Activated CD4-positive, alpha-beta T cell treated with anti-CD3 and anti-CD28 coated beads for 36 hours (primary cell): ENCODE measurements at places on chromosomes 12 and 14. TPM values are rescaled to one million over a fixed set of nuclear protein-coding genes. Genes with fewer than 3 reads are reported as not detected.
A peak's percentile ranks its signal among the peaks of the same experiment; 100 is the strongest.

- H3K36me3 ChIP-seq = peaks cover 35% of the 10 kb centered on the region
- H3K27ac ChIP-seq = peak overlapping the region; percentile 23
- H3K27me3 ChIP-seq = no peaks in the 10 kb centered on the region
- peaks cover 12% of the 10 kb centered on the region for H3K4me1 ChIP-seq
- DNase-seq = peak; percentile 26
These were observed 276.2 kb downstream of the SSPN start for GRCh38 chr12:26471560-26471959.

SLC7A8 gene
- total RNA-seq = 1.6 TPM

GALNT6 gene
- total RNA-seq = 11.7 TPM

DNA sequence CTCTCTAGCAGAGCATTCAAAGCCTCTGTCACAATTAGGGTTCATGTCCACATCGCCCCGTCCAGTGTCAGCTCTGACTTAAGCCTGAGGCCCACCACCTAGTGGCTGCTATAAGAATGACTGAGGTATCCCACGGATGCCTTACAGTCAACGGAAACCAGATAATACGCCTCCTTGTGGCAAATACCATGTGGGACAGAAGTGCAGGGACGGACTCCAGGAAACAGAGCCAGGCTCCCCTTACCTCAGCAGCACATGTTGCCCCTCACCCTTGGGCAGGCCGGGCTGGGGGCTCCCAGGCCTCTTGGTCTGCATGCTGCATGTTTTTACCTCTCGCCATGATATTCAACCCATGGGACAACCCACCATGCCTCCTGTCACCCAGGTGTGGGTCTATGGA is 86.3 kb downstream of the VWF start:
- H3K4me3 ChIP-seq = no peak overlapping the region
- DNase-seq = peak; percentile 69
- peaks cover 2% of the 10 kb centered on the region for H3K4me1 ChIP-seq
- H3K27me3 ChIP-seq = no peaks in the 10 kb centered on the region

DNA sequence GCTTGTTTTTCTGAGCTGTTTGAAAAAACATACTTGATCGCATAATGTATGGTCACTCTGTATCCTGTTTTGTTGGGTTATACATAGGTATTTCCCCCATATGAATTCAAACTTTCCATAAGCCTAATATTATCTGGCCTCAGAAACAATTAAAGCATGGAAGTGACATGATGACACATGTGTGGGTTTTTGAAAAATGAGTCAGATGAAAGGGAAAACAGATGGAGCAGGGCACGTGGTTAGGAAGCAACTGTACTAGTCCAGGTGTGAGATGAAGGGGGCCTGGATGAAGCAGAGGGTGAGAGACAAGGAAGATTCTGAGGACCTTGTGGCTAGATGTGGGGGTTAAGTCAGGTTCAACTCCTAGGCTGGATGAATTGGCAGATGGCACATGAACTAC is 92.7 kb upstream of the DNM1L start:
- H3K4me3 ChIP-seq = no peak overlapping the region
- no peaks in the 10 kb centered on the region for H3K27me3 ChIP-seq
- no peaks in the 10 kb centered on the region for H3K36me3 ChIP-seq
- no peak overlapping the region for H3K27ac ChIP-seq
- H3K4me1 ChIP-seq = peaks cover 47% of the 10 kb centered on the region

TRHDE gene
- total RNA-seq = not detected

KLRC2 gene
- total RNA-seq = not detected

DNA sequence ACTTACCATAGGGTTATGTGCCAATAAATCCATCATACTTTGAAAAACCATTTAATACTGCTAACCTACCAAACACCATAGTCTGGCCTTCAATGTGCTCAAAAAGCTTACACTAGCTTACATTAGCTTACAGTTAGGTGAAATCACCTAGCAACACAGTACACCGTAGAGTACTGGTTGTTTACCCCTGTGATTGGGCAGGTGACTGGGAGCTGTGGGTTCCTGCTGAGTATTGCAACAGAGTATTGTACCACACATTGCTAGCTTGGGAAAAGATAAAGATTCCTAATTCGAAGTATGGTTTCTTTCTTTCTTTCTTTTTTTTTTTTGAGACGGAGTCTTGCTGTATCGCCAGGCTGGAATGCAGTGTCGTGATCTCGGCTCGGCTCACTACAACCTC is 5.6 kb downstream of the ATP5MC2 start:
- DNase-seq = no peak
- no peak overlapping the region for H3K4me3 ChIP-seq
- H3K36me3 ChIP-seq = peaks cover 59% of the 10 kb centered on the region
- H3K4me1 ChIP-seq = peaks cover 32% of the 10 kb centered on the region

- H3K4me1 ChIP-seq = peaks cover 14% of the 10 kb centered on the region
- DNase-seq = no peak
- H3K27ac ChIP-seq = no peak overlapping the region
These were observed 453.7 kb downstream of the VRK1 start for GRCh38 chr14:97250931-97251330.

GRCh38 chr12:67765776-67766766 is 117.5 kb downstream of the DYRK2 start:
- H3K4me3 ChIP-seq = no peak overlapping the region
- DNase-seq = no peak
- H3K27me3 ChIP-seq = no peaks in the 10 kb centered on the region
- H3K27ac ChIP-seq = no peak overlapping the region

GRCh38 chr12:118183155-118183554 is 47.2 kb downstream of the PEBP1 start:
- H3K4me3 ChIP-seq = no peak overlapping the region
- H3K4me1 ChIP-seq = peaks cover 19% of the 10 kb centered on the region
- no peaks in the 10 kb centered on the region for H3K27me3 ChIP-seq
- peaks cover 16% of the 10 kb centered on the region for H3K36me3 ChIP-seq
- no peak for DNase-seq

NUMB gene
- total RNA-seq = 35.7 TPM

P2RX2 gene
- not detected for total RNA-seq

GRCh38 chr14:52951681-52952554 is 1.1 kb upstream of the FERMT2 start:
- peaks cover 45% of the 10 kb centered on the region for H3K27me3 ChIP-seq
- H3K4me3 ChIP-seq = peak overlapping the region; percentile 43
- peak; percentile 12 for DNase-seq
- peaks cover 24% of the 10 kb centered on the region for H3K4me1 ChIP-seq
- H3K27ac ChIP-seq = no peak overlapping the region

DNA sequence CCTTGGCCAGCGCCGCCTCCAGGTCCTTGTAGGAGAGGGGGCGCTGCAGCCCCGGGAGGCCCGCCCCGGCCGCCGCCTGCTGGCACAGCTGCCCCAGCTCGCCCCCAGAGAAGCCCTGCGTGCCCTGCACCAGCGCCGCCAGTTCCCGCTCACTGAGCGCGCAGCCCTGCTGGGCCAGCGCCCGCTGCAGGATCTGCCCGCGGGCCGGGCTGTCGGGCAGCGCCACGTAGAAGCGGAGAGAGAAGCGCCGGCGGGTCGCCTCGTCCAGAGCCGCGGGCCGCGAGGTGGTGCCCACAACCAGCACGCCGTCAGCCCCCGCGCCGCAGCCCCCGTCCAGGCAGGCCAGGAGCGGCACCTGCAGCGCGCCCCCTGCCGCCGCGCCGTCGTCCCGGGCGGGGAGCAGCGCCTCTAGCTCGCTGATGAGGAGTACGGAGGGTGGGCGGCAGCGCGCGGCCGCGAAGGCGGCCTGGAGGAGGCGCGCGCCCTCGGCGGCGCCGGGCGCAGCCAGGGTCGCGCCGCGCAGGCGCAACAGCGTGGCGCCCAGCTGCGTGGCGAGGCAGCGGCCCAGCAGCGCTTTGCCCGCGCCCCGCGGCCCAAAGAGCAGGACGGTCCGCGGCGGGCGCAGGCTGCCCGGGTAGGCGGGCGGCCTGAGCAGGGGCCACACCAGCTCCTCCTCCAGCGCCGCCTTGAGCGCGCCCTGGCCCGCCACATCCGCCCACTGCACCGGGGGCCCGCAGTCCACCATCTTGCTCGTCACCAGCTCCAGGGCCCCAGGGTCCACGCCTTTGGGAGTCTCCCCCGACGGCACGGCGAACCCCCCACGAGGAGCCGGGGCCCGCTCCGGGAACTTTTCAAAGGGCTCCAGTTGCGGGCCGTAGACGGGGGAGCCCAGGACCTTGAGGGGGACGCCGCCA is 27.7 kb downstream of the FIGNL2 start:
- no peak overlapping the region for H3K27ac ChIP-seq
- DNase-seq = peak; percentile 92
- peaks cover 15% of the 10 kb centered on the region for H3K4me1 ChIP-seq
- no peaks in the 10 kb centered on the region for H3K36me3 ChIP-seq

- H3K4me3 ChIP-seq = no peak overlapping the region
- no peaks in the 10 kb centered on the region for H3K4me1 ChIP-seq
- no peak for DNase-seq
- H3K36me3 ChIP-seq = no peaks in the 10 kb centered on the region
These were observed 94.9 kb downstream of the PPM1H start for GRCh38 chr12:62839869-62840660.

ARHGEF40 gene
- 0.09 TPM for total RNA-seq

- DNase-seq = no peak
- H3K4me1 ChIP-seq = no peaks in the 10 kb centered on the region
- no peak overlapping the region for H3K27ac ChIP-seq
- H3K36me3 ChIP-seq = no peaks in the 10 kb centered on the region
- H3K4me3 ChIP-seq = no peak overlapping the region
These were observed 1949.4 kb upstream of the SEL1L start for GRCh38 chr14:83483063-83483462.

DNA sequence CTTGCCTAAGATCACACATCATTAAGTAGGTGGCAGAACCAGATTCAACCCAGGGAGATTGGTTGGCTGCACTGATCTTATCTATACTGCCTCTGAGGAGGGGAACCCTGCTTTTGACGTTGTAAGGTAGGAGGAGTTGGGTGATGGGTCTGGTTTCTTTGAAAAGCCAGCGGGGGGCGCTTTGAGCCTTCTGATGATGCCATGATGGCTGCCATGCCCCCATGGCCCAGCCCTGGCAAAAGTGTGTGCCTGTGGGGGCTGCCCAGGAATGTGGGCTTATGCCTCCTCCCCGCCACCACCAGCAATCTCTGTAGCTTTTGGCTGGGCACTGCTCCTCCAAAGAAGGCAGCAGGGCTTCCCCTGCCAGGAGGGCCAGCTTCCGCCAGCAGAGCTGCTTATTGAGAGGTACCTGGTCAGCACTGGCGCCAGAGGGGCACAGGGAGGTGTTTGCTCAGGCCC is 224.3 kb downstream of the SLC41A2 start:
- H3K4me3 ChIP-seq = no peak overlapping the region
- DNase-seq = peak; percentile 69
- H3K27me3 ChIP-seq = no peaks in the 10 kb centered on the region

DNA sequence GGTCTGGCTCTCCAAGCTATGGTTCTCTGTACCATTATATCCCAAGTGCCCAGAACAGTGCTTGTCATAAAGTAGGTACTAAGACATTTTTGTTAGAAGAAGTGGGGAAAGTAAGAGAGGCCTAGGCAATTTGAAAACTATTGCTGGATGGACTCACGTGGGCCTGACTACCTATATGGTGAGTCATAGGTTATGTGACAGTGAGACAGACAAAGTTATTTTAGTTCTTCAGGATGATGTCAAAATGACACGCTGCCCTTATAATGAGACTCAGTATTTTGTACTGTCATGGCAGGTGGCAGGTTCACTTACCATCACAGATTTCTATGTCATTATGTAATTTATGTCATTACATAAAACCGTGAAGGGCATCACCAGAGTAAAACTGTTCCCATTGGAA is 53.1 kb downstream of the PARP11 start:
- H3K4me3 ChIP-seq = no peak overlapping the region
- H3K27ac ChIP-seq = no peak overlapping the region
- DNase-seq = peak; percentile 6
- H3K4me1 ChIP-seq = no peaks in the 10 kb centered on the region
- no peaks in the 10 kb centered on the region for H3K27me3 ChIP-seq

DNA sequence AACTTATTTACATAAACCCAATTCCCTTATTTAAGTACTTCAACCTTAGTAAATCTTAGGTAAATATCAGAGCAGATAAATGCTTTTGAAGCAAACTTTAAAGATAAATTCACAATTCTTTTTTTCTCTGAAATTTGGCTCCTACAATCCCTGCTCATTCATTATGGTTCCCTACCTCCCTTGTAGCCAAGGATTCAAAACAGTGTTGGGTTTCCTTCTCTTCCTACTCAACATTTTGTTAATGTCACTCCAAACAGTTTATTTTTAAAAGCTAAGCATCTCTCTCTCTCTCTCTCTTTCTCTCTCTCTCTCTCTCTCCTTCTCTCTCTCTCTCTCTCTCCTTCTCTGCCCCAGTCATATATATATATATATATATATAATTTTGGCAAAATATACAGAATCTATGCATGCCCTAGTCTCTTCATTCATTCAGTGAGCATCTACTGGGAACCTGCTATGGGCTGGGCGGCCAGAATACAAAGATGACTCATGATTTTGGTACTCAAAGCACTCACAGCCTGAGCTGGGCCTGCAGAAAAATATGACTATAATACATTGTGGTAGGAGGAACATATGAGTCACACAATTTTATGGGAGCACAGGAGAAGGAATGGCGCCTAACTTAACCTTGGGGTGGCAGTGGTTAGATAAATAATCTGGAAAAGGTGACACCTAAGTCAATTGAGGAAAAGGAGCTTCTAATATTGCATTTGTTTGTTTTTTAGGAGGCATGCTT is 123.7 kb upstream of the DHRS4 start:
- no peak overlapping the region for H3K4me3 ChIP-seq
- peak; percentile 10 for DNase-seq
- H3K27me3 ChIP-seq = no peaks in the 10 kb centered on the region
- H3K4me1 ChIP-seq = peaks cover 2% of the 10 kb centered on the region

LUM gene
- not detected for total RNA-seq

DNA sequence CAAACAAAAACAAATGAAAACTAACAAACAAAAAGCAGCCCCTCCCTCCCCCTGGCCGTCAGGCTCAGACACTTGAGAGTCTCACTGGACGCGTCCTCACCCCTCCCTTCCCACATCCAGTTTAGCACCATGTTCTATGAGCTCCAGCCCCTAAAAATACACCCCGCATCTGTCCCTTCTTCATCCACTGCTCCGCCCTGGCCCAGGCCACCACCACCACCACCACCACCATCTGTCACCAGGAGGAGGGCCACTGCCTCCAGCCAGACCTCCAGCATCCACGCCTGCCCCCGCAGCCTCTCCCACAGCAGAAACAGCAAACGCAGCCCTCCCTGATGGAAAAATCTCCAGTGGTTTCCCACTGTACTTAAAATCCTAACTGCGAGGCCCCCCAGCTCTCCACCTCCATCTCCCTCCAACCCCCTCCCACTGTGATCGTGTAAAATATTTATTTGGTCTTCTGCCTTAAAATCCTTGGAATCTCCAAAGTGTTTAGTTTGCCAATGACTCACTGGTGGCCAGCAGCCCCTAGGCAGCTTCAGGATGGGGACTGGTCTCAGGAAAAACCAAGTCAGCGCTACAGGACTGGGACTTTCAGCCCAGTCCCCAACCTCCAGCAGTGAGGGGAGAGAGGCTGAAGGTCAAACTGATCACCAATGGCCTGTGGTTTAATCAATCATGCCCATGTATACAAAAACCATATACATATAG is 95.1 kb downstream of the SCARB1 start:
- H3K36me3 ChIP-seq = peaks cover 9% of the 10 kb centered on the region
- peaks cover 12% of the 10 kb centered on the region for H3K27me3 ChIP-seq
- no peak overlapping the region for H3K27ac ChIP-seq
- H3K4me3 ChIP-seq = no peak overlapping the region
- peaks cover 19% of the 10 kb centered on the region for H3K4me1 ChIP-seq
- DNase-seq = no peak

GRCh38 chr14:60512973-60513571 is 4.1 kb downstream of the SIX6 start:
- H3K4me1 ChIP-seq = peaks cover 30% of the 10 kb centered on the region
- no peaks in the 10 kb centered on the region for H3K36me3 ChIP-seq
